ENCODE measurements at places on chromosomes 11 and 22.

DNA sequence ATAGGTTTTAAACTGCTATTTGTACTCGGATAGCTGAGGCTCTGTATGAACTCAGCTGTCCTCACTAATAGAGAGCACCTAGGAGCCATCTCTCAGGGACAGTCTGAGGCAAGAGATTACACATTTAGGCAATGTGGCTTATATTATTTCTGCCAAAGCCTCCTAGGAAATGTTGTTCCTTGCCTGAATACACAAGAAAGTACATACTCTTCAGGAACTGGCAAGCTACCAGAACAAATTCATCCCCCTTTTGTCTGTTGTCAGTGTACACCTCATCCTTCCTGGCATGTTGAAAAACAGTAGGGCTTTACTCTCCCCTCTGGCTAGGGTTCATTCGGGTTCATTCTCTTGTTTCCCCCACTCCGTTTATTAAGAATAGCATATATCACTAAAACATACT, 615.9 kb upstream of the FAT3 start:
- no peak for DNase-seq

DNA sequence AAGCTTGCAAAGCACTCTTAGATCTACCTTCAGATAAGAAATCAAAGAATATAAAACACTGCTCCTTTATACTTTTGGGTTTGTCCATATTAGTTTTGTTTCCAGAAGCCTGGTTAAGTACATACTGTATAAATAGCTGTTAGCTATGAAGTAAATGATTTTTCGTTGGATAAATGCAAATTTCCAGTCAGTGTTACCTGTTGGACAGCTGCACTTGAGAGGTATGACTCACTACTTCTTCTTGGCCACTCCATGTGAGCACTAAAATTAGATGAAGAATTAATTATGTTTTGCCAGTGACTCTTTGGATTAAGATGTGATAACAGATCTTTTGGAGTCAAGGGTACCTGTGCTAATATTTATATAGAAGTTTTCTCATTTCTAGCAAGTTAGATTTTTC, 9.5 kb upstream of the TSG101 start:
- no peak for DNase-seq

DNA sequence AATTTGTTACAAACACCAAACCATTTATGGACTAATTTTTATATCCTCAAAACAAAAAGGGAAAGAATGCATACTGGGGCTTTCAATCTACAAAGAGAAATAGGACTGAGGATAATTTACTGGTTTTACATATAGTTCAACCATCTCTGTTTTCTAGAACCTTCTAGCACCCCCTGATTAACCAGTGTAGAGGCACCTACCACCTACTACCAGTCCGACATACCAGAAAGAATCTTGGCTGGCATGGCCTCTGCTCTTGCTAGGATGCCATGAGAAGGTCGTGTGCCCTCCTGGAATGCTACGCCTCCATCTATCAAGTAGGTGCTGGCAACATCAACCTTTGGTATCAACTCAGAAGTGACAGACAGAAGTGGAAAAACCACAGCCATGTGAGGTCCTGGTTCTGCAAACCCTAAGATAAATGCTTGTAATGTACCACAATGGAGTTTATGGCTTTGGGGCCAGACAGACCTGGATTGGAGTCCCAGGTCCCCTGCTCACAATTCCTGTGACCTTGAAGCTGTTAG, 28.2 kb downstream of the MYH9 start:
- DNase-seq = no peak

DNA sequence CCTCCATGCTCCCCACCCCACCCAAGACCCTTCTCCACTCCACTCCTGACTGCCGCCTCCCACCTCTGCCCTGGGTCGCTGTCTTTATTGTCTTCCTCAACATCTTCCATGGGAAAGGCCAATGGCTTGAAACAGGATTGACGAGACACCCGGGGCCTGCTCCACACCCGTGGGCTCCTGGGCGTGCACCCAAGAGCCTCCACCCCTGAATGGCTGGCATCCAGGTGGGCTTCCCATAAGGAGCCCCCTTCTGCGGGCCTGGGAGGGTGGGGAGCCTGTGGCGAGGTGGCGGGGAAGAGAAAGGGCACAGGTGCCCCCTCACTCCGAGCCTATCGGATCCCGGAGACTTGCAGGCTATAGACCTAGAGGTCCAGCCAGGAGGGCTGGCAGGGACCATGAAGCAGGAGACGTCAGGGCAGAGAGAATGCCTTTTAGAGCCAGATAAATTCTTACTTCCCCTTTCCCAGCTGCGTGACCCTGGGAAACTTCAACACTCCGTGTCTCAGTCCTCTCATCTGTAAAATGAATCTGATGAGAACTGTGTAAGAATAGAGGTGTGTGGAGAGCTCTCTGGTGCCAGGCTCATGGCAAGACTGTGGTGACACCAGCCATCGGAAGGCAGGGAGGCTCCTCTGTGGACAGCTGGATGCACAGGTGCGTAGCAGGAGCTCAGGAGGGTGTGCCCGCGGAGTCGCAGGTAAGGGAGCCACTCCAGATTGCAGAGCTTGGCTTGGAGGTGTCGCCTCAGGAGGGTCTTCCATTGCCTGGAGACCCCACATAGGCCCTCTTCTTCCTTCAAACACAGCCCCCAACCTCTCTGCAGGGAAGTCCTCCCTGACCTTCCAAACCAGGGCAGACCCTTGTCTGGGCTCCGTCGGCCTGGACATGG, 53.9 kb downstream of the SMIM38 start:
- no peak for DNase-seq

GRCh38 chr22:20582520-20583361, 75.3 kb downstream of the MED15 start:
- no peak for DNase-seq

DNA sequence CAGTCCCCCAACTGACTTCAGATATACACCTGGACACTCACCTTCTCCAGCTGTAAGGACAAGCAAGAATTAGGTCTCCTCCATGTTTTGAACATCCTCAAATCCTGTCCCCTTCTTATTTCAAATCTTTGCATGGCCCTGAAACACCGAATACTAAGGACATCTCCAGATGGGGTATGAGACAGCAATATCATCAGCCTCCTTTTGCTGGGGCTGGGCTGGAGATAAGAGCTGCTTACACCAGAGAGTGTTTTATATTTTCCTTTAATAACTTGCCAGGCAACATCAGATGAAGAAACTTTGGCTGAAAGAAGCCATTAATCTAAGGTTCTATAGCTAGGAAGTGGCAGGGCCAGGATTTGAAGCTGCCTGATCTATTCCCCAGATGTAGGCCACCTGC, 21.6 kb downstream of the TUG1 start:
- no peak for DNase-seq

GRCh38 chr22:36395915-36396314, 8.1 kb upstream of the MYH9 start:
- no peak for DNase-seq

- no peak for DNase-seq
Measured at GRCh38 chr11:59216641-59217564, 4.2 kb upstream of the MPEG1 start.

DNA sequence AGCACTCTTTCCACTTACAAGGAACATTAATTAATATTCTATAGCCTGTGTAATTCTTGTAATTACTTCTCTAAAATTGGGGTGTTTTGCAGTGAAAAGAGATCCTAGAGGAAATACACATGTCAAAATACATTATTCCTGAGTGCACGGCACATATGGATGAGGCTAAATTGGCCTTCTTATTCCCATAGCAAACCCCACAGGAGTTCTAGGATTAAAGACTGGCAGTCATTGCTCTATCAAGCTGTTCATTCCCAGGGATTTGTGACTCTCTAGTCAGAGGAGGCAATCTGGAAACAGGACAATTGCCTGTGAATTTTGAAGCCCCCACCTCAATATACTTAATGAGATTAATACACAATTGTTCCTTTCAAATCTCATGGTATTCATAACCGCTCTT, 145.9 kb upstream of the OPCML start:
- DNase-seq = no peak

- DNase-seq = no peak
Measured at GRCh38 chr11:44474702-44475101, 90.8 kb upstream of the CD82 start.

GRCh38 chr11:60761436-60762190, 4.9 kb downstream of the MS4A15 start:
- no peak for DNase-seq

DNA sequence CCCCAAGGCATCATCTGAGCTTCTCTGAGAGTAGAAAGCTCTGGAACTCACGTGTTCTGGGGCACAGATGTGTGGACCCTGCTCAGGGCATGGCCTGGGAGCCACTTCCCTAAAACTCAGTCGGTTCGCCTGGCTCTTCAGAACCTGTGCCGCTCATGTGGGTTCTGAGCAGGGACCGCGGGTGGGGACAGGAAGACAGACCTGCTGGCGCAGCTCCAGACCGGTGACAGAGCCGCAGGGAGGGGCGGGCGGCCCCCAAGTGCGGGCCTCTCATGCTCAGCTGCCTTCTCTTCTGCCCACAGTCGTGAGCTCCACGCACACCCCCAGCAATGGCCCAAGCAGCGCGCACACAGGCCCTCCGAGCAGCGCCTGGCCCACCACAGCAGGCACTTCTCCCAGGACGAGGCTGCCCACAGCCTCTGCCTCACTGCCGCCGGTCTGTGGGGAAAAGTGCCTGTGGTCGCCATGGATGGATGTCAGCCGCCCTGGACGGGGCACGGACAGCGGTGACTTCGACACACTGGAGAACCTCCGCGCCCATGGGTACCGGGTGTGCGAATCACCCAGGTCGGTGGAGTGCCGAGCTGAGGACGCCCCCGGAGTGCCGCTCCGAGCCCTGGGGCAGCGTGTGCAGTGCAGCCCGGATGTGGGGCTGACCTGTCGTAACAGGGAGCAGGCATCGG, 24.2 kb downstream of the MUC5AC start:
- DNase-seq = no peak

DNA sequence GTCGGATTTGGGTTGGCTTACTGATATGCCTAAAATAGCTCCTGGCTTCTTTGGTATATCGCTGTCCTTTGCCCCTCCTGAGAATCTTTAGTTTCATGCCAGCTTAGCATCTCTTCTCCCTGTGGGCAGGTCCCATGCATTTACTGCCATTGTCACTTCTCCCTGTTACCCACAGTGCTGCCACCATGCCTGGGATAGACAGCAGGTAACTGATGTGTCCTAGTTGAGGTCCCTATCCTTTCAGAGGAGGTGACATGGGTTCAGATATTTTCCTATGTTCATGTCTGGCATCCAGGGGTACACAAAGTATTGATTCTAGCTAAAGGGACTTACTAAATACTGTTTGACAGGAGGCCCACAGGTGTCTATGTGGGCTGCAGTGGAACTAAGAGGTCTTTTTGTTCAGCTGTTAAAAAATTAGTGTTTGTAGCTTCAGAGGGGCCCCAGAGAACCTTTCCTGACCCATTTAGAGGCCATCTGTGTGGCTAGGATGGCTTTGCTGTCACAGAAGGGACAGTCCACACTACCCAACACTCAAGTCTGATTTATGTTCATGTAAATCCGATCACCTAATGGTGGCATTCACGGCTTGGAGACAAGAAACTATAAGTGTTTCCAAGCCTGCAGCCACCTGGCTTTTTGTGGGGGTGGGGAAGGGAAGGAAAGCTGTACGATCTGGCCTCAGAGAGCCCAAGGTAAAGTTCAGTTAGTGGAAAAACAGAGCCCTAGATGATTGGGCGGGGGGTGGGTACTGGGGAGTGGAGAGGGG, 8.5 kb downstream of the TIMP3 start:
- no peak for DNase-seq

GRCh38 chr22:49365910-49366309, 461.8 kb downstream of the BRD1 start:
- DNase-seq = no peak

DNA sequence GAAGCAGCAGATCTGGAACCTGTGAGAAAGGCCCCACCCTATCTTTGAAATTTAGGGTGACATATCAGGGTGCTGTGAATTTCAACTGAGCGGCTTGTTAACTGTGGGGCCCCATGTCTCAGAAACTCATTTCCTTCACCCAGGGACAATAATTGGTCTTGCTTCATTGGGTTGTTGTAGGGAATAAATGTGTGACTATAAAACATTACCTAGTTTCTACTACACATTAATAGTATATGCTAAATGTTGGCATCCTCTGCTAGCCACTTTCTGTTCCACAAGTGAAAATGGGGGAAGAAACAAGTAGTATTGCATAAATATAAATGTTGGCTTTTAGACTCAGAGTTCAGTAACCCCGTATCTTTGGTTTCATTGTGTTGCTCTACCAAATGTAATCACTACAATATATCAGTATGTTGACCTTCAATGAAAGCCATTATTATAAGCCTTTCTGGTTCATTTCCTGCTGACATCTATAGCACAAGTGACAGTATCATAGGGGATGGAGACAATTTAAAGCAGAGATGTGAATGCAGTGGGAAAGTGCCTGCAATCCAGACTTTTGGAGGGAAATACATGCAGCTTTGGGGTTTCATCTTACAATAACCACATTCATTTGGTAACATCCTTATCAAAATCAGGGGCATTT, 905.5 kb upstream of the RAG2 start:
- no peak for DNase-seq

- no peak for DNase-seq
Measured at GRCh38 chr11:77191429-77191822, 63.4 kb downstream of the MYO7A start.

GRCh38 chr22:31972180-31972579, 27.8 kb downstream of the YWHAH start:
- no peak for DNase-seq

GRCh38 chr11:26958005-26958701, 35.8 kb upstream of the FIBIN start:
- no peak for DNase-seq

- DNase-seq = no peak
Measured at GRCh38 chr11:36253238-36253637, 36.0 kb downstream of the COMMD9 start.

Measured in right kidney (tissue), 9 donors.